KBM-7 (cell line): ENCODE measurements at places on chromosomes 6 and 20.

DNA sequence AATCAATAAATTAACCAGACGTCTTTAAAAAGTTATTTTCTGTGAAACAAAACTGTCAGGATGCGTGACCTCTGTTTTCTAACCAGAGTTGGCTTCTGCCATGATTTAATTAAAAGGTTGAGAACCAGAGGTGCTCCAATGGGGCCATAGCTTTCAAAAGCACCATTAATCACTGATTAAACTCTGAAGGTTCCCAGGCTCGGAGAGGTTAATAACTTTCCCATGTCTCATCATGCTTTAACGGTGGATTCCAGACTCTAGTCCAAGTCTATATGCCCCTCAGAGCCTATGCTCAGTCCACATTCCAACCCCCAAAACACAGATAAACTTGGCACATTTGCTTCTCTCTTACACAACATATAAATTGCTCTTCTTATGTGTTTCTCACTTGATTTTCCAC, 95.5 kb downstream of the SNAP91 start:
- DNase-seq: no peak

DNA sequence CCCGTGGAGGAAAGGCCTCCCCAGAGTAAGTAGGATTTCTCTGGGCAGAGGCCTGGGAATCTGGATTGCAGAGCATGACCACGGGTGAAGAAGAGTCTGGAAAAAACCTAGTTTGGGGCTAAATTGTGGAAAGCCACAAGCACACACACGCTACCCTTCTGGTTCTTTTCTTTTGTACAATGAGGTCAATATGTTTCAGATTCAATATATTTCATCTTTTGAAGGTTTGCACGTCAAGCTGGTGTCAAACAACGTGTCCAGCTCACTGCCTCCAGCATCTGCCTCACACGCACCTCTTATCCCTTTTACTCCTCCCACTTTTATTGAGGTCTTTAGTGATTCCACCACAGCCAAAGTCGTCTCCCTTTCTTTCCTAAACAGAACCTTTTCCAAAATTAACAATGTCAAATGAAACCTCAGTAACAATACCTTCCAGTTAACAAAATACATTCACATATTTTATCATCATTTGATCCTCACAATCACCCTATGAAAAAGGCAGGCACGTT, 773 bp upstream of the EPB41L2 start:
- DNase-seq: no peak

DNA sequence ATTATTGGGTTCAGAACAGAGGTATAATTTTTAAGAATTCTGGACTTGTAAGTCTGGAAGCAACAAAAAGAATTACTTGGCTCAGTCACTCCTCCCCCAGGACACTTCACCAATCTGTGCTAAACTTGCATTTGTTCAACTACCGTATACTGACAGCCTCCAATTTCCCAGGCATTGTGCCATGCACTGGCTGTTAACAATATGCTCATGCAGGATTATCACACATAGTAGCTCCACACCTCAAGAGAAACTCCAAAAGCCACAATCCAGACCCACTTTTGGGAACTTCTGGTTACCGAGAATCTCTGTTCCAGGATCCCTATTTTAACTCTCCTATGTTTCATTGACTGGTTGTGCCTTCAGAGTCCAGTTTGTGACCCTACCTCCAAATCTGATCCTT, 7.7 kb downstream of the ADGRF1 start:
- no peak for DNase-seq

- no peak for DNase-seq
Measured at GRCh38 chr6:163288066-163288465, 126.5 kb upstream of the QKI start.

- no peak for DNase-seq
Measured at GRCh38 chr6:146545581-146545980, 1.9 kb downstream of the RAB32 start.

GRCh38 chr6:44254191-44255104, 2.9 kb downstream of the SLC35B2 start:
- peak; percentile 28 for DNase-seq

DNA sequence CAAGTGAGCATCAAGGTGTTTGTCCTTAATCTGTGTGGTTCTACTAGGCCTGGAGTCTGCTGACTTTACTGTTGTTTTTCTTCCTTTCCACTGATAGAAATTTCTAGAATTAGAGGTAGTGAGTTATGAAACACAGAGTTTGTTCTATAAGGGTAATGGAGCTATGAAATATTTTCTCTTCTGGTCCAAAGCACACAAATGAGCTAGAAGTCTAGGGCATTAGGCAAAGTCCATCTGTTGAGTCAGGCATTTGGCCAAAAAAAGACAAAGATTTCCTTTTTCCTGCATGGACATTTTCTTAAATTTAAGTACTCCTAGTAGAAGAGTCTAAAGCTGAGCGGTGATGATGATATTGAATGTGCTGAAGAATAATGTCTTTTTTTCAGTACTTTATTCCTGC, 174.3 kb upstream of the STXBP5 start:
- no peak for DNase-seq
